ENCODE measurements at places on chromosomes 4 and X.

- DNase-seq, result no peak
Measured at GRCh38 chr4:94228493-94229216, 21.0 kb downstream of the SMARCAD1 start.

- no peak for DNase-seq
Measured at GRCh38 chrX:7318661-7319060, 170.7 kb upstream of the PUDP start.

- no peak for DNase-seq
Measured at GRCh38 chr4:181959121-181959520, 284.1 kb upstream of the TENM3 start.

- DNase-seq, result no peak
Measured at GRCh38 chrX:74232859-74233258, 71.1 kb upstream of the ZCCHC13 start.

GRCh38 chrX:65871671-65872311, 168.1 kb downstream of the VSIG4 start:
- DNase-seq, result no peak

DNA sequence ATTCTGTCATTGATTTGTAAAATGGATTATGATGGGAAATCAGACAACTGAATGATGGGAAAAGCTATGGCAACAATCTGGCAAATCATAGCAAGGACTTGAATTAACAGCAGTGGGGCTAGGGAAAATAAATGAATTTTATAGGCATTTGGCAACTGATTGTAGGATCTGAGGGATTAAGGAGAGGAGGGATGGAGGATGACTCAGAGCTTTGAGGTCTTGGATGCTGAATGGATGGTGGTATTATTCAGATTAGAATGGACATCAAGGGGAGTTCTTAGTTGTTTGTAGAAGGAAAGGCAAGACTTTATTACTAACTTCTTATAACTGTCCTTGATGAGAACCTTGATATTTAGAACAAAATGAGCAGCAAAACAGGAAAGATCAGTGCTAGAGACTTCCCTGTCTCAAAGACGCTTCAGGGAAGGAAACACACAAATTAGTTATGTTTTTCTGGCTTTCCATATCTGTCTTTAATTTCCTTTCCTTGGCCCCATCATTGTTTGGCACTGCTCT, 51.4 kb upstream of the HHIP start:
- DNase-seq, result no peak

GRCh38 chrX:7485061-7485460, 337.1 kb upstream of the PUDP start:
- no peak for DNase-seq

DNA sequence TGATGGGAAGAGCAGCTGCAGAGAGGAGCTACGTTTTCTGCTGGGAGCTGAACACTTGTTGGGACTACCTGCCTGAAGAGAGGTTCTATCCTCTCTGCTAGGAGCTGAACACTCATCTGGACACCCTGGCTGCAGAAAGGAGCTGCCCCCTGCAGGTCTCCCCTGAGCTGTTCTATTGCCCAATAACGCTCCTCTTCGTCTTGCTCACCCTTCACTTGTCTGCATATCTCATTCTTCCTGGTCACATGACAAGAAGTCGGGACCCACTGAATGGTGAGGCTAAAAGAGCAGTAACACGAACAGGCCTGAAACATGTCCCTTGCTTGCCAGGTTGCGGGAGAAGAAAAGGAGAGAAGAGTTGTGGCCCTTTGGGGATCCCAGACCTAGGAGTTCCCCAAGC, 27.8 kb downstream of the NAA11 start:
- DNase-seq, result no peak

GRCh38 chrX:21374163-21374993, at the start of gene CNKSR2:
TSS of gene CNKSR2 (plus strand) at chrX:21374418. CDS start at chrX:21374898, 480 bp downstream.
- peak; percentile 16 for DNase-seq

GRCh38 chr4:101169044-101170014, 178.0 kb downstream of the PPP3CA start:
- no peak for DNase-seq

DNA sequence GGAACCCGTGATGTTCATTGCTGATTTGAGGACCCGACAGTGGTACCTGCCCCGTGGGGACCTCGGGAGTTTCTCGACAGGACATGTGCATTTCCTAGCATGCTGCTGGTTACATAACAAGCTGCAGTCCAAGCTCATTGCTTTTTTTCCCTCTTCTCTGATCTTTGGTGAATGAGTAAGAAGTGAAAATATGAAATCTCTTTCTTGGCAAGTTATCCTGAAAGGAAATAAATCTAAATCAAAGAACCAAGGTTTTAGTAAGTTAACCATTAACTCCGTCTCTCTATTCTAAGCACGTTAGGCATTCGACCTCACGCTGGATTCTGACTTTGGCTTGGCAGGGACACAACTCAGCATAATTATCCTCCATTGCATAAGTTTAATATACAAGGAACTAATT, 86.6 kb downstream of the STK32B start:
- DNase-seq, result no peak

GRCh38 chr4:102988429-102989020, 31.0 kb downstream of the SLC9B1 start:
- DNase-seq, result no peak

- no peak for DNase-seq
Measured at GRCh38 chr4:161799710-161800109, 364.1 kb downstream of the FSTL5 start.

GRCh38 chr4:87865288-87865687, 32.5 kb downstream of the MEPE start:
- no peak for DNase-seq

DNA sequence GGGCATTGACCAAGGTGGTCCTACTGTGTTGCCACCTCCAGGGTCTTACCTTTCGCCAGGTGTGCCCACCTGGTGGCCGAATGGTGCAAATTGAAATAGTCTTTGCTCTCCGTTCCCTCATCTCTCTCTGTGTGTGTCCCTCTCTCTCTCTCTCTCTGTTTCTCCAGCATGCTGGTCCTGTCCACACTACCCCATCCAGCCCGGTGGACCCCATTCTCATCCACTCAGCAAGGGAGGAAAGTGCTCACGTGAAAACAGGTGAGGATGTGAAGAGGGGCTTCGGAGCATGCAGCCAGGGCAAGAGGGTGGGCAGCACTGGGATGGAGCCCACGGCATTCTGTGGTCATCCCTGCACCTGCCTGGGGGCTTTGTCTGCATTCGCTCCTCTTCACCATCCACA, 150.1 kb downstream of the CRLF2 start:
- no peak for DNase-seq

DNA sequence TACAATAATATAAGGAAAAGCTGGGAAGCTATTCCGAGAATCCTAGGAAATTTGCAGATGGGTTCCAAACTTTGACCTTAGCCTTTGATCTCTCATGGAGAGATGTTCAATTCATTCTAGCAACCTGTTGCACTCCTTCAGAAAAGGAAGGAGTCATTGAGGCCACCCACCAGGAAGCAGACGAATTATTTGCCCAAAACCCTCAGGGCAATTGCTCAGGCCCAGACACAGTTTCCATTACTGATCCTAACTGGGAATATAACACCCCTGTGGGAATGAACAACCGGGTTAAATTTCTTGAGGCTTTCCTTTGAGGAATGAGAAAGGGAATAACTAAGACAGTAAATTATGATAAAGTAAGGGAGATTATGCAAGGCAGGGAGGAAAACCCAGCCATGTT, 13.5 kb upstream of the ZNF280C start:
- DNase-seq, result no peak

GRCh38 chr4:42080306-42080705, 72.1 kb downstream of the BEND4 start:
- DNase-seq, result no peak

- no peak for DNase-seq
Measured at GRCh38 chr4:139889264-139889663, 223.6 kb downstream of the MGST2 start.

- DNase-seq, result no peak
Measured at GRCh38 chrX:79169484-79169883, 25.0 kb downstream of the GPR174 start.

DNA sequence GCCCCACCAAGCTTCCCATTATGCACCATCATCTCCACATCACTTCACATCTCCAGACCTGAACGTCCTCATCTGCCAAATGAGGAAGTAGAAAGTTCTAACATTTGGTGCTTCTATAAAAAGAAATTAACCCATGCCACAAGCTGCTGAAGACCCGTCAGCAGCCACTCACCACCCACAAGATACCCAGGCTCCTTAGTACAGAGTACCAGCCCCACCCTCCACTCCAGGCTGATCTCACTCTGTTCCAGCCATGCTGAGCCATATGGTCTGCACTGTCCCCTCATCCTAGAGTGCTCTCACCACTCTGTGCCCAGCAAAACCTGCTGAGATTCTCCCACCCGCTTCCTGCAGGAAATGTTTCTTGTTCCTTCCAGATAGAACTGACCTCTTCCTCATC, 240.8 kb upstream of the PPARGC1A start:
- no peak for DNase-seq

DNA sequence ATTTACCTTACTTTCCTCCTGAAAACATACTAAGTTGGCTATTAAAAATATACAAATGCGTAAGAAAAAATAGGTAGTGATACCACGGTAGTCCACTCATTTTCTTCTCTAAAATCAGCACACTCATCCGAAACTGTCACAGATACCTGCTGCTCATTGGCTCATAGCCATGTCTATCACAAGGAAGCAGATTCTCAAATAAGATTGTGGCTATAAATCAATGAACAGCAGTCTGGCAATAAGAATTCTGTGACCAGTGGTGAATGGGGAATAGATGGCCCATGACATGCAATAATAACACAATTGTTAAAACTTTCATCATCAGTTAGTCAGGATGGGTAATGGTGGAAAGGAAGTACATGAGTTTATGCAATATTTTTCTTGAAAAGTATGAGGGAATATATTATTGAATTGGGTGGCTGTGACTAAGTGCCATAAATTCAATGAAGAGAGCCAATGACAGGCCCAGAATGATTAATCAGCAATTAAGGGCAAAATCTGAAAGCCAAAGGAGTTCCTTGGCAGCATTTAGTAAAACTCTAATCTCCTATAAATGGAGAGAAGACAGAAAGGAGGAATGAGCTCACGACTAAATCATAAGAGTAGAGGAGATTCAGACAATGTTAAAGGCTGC, 202.3 kb upstream of the NEIL3 start:
- DNase-seq, result no peak

- no peak for DNase-seq
Measured at GRCh38 chr4:122503214-122503613, 46.7 kb upstream of the IL2 start.
